ENCODE measurements at places on chromosomes 16 and 17.

DNA sequence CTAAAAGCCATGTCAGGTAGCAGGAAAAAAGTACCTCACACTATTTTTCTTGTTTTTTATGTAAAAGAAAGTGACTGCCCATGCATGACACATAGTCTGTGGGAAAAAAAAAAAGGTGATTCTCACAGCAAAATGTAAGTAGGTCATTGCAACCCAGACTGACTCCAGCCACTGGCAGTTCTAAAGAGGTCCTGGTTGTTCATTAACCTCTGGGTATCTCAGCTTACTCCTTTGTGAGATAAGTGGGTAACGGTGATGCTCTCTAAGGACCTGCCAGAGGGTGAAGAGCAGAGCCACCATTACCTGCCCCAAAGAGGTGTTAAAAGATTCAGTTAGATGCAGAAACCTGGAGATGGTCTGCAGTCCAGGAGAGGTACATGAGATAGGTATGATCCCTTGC, 531.9 kb downstream of the GRIN2A start:
- DNase-seq: no peak

GRCh38 chr17:80291691-80292487, 31.2 kb downstream of the RNF213 start:
- DNase-seq: no peak

DNA sequence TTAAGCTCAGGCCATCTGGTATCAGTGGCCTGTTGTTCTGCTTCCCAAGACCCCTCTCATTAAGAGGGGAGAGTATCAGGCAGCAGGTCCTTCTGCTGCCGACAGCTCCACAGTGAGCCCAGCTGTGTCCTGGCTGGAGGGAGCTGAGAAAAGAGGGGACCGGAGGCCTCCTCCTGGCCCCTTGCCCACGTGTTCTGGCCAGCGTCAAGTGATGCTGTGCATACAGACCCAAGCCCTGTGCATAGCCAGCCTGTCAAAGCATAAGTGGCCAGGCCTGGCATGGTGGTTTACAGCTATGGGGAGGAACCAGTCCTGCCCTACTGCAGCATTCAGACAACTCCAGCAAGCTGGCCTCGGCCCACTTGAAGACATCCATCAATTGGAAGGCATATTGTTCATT, 48.0 kb downstream of the ABCC6 start:
- peak; percentile 12 for DNase-seq

GRCh38 chr17:10205549-10206185, 7.3 kb upstream of the GAS7 start:
- DNase-seq: no peak

GRCh38 chr17:16880121-16880842, 91.6 kb downstream of the TNFRSF13B start:
- no peak for DNase-seq

DNA sequence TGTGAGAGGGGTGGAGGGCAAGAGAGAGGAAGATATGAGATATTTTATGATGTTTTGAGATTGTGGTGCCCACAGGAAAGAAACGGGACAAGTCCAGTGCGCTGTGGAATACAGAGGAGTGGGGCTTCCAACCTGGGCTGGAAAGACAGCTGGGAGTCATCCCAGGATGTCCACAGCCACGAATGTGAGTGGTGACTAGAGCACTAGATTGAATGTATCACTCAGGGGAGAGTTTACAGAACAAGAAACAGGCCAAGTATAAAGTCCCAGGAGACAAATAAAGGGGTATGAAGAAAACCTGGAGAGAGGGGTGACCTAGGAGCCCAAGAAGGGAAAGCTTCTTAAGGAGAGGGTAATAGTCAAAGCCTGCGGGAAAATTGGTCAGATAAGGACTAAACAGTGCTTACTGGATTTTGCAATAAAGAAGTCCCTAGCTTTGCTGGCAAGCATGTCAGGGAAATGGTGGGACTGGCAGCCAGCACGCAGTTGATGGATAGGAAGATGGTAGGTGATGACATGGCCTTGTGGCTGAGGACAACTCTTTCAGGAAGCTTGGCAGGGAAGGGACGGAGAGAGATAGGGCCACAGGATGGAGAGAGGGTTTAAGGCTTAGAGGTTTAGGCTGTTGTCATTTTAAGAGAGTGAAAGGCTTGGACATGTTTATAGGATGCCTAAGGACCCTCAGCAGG, 114.5 kb downstream of the AXIN2 start:
- DNase-seq: no peak

DNA sequence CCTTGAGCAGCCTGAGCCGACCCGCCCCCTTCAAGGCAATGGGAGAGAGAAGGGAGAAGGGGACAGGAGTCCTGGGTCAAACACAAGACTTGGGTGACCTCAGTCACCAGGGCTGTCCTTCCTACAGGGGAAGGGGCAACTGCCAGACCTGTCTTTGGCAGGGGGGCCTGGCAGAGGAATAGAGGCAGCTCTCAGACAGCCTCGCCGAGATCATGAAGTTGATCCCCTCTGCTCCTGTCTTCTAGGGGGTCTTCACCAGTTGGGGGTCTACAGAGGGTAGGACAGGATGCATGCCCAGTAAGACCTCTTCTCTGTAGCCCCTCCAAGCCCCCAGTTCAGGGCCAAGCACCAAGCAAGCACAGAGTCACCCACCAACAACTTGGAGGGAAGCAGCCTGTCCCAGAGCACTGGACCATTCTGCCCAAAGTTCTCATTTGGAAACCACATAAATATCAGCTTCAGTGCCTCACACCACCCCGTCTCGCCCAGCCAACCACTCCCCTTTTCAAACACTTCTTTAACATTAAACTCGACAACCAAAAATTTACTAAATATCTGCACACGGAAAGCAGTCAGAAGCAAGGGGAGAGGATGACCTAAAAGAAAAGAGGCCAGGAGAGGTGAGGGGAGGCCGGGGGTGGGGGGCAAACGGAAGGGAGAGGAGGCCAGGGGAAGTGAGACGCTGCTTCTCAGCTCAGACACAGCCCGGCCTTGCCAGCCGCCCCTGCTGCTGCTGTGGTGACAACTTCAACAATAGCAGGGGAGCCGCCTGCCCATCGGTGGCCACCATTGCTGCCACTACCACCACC, 7.7 kb downstream of the DOK4 start:
- DNase-seq: no peak

DNA sequence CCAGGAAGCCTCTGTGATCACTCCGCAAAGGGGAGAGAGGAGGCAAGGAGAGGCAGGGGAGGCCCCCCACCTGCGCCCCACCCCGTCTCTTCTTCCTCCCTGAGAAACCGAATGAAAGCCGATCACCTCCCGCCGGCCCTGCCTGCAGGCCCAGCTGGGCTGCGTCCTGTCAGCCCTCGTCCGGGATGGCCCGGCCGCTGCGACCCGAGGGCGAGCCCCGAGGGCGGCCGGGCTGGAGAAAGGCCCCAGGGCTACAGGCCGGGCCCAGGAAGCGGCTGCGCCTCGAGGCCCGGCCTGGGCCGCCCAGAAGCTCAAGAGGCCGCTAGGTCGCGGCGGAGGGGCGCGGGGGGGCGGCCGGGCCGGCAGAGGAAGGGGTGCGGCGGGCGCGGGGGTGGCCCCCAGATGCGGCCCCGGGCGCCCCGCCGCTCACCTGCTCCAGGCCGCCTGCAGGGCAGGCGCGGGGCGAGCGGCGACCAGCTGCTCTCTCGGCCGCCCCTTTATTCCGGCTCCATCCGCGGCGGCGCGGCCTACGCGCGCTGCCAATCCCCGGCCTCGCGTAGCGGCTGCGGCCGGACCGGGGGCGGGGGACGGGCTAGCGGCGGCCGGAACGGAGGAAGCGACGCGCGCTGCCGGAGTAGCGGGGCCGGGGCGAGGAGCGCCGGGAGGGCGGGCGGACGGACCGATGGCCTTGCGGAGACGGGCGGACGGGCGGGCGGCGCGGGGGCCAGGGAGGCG, at the start of gene ZNF319:
Gene ZNF319, minus strand, starts transcription at position 702 of the 735 bp plus-strand sequence. CDS start 2,407 bp downstream, outside the sequence.
- peak; percentile 66 for DNase-seq

Measured in retina (tissue), 1 donor.